ENCODE measurements at places on chromosomes 16 and 17.

GRCh38 chr16:66070140-66070917 lies 296.2 kb upstream of the CDH5 start:
- no peak for DNase-seq

- no peak for DNase-seq
Measured at GRCh38 chr17:30170415-30170987, 53.9 kb downstream of the NSRP1 start.

DNA sequence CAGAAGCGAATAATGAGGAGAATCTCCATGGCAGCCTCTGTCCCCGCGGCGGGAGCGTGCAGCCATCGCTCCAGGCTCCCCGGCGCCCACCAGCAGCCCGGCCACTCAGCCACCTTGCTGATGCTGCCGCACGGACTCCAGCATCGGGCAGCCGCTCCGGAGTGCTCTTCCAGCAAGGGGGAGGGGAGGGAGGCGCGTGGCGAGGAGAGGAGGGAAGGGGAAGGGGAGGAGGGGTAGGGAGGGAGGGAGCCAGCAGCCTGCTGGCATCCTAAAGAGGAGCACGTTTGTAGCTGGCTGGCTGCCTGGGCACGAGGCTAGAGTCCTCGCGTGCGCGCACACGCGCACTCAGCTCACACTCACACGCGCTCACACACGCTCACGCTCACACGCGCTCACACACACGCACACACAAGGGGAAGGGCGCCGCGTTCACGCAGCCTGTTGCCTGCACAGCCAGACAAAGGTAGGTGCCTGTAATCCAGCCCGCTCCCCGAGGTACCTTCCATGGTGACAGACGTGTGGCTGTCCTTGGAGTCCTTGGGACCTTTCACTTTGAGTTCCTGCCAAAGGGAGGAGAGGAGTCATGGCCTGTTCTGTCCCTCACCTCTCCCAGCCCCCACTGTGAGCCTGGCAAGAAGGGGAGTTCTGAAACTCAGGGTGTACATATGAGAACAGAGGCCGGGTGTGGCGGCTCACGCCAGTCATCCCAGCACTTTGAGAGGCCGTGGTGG lies 82.1 kb downstream of the TIMM22 start:
- DNase-seq = peak; percentile 36

DNA sequence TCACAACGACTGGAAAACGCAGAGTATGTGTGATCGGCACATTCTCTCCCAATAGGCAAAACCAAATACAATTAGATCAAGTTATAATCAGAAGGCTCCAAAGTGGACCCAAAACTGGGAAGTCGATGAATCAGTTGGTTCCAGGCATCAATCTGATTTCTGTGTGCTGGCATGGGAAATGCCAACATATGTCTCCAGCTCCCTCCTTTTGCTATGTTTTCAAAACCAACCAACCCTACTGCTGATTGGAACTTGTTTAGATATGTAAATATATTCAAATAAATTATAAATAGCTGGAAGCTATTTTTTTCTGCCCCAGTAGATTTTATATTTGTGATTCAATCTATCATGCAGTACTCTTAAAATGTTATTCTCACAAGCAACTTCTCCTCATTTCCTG lies 284.2 kb downstream of the HS3ST3B1 start:
- DNase-seq = no peak

- DNase-seq = no peak
Measured at GRCh38 chr16:77223184-77223583, 24.0 kb downstream of the SYCE1L start.

DNA sequence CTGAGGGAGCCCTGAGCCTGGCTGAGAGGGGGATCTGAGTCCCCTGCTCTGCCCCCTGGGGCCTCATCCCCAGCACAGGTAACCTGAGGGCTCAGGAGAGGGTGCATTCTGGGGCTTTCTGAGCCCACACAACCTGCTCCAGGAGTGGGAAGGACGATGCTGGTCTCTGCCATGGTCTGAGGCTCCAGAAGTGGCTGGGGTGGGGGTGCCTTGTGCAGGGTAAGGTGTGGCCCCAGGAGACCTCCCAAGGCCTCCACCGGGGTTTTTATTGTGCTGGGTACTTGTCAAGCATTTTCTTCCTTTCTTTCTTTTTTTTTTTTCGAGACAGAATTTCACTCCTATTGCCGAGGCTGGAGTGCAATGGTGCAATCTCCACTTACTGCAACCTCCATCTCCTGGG lies 300 bp downstream of the CTRB1 start:
- peak; percentile 37 for DNase-seq

- no peak for DNase-seq
Measured at GRCh38 chr16:17643935-17644334, 173.2 kb upstream of the XYLT1 start.

DNA sequence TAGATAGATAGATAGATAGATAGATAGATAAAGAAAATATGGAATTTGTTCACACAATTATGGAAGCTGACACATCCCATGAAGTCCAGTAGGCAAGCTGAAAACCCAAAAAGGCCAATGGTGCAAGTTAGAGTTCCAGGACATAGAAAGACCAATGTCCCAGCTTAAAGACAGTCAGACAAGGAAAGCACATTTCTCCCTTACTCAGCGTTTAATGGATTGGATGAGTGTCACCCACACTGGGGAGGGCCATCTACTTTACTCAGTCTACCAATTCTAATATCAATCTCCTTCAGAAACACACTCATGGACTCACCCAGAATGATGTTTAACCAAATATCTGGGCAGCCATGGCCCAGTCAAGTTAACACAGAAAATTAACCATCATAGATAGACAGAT lies 327.7 kb upstream of the CDH11 start:
- DNase-seq = no peak

- DNase-seq = peak; percentile 92
Measured at GRCh38 chr16:24670623-24671454, 58.6 kb upstream of the TNRC6A start.

DNA sequence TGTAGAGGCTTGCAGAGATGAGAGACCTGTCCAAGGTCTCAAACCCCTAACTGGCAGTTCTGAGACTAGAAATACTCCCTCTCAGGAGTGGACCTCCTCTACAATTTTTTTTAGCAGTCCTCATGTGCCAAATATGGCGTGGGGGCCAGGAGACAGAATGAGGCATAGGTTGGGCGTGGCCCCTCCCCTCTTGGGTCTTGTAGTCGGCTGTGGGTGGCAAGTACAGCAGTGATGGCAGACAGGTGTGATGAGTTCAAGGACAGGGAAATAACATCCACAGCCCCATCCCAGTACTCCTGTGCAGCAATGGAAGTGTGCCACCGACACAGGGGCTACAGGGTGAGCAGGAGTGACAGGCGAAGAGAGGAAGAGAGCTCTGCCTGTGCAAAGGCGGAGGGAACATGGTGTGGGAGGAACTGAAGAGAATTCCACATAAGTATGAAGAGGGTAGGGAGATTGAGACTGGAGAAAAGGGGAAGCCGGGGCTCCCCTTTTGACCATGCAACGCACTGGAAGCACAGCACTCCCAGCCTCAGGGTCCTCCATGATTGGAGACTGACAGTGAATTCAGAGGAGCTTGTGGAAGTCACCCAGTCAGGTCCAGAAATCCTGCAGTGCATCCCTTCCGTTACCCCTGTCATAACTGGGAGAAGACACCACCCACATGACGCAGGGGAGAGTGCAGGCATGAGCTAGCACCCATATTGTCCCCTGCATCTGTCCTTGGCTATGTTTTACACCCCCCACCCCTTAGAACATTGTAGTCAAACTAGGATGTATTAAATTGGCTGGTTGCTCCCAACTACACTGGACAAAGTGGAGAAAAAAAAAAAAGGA lies 14.8 kb upstream of the CETP start:
- DNase-seq = no peak

- no peak for DNase-seq
Measured at GRCh38 chr17:40850293-40850972, 16.6 kb downstream of the KRT12 start.

DNA sequence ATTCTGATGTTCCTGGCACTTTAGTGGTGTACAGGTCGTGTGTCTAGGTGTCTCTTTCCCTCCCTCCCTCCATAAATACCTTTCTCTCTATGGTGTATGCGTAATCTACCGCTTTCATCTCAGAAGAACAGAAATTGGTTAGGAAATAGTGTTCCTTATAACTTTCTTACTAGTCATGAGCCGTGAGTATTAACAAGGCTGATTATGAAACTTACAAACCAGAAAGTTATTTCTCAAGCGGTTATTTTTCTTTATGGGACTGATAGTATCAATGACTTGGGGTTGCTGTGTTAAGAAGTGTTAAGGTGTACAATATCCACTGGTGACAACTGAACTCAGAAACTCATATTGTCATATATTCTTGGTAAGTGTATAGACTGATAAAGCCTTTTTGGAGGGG lies 13.2 kb upstream of the MYH11 start:
- DNase-seq = no peak

DNA sequence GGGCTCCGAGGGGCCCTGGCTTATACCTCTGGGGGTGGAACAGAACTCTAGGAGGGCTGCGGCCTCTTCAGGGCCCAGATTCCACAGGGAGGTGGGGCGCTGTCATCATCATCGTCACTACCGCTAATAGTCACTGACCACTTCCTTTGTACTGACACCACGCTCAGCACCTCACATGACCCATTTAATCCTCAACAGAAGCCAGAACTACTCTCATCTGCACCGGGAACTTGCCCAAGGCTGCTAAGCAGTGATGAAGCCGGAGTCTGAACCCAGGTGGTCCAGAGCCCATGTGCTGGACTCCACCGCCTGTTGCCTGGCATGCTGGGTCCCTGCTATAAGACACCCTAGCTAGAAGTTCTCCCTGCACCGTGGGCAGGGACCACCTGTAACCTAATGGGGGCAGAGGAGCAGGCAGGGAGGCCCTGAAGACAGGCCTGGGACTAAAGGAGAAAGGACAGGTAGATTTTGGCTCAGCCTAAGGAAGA lies 12.0 kb downstream of the UNC13D start:
- DNase-seq = peak; percentile 98

GRCh38 chr17:33389504-33390135 lies 96.5 kb upstream of the ASIC2 start:
- no peak for DNase-seq

- DNase-seq = no peak
Measured at GRCh38 chr17:33214996-33215395, 78.1 kb downstream of the ASIC2 start.

DNA sequence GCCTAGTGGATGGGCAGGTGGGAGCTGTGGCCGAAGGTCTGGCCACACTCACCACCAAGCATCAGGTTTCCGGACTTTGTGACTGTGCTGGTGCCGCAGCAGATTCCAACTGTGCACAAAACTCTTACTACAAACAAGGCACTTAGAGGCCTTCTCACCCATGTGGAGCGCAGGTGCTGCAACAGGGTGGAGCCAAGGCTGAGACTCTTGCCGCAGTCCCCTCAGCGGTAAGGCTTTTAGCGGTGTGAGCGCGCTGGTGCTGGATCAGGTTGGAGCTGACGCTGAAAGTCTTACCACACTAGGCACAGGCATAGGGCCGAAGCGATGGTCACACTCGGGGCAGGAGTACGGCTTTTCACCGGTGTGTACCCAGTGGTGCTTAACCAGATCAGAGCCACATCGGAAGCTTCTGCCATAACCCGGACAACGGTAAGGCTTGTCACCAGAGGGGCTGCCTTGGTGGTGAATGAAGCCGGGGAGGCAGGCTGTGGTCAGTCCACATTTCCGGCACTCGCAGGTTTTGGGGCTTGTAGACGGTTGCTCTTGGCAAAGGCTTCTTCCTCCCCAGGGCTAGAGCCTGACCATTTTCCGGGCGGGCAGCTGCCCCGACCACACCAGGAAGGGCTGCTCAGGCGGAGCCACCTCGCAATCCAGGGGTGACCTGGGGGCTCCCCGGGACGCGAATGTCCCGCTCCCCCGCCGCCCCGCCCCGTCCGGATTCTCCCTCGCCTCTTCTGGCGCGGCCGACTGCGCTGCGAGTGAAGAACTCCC lies 1.0 kb upstream of the ARMC5 start:
- DNase-seq = peak; percentile 93

- DNase-seq = peak; percentile 71
Measured at GRCh38 chr16:67260426-67261063, 11.8 kb downstream of the SLC9A5 start.

DNA sequence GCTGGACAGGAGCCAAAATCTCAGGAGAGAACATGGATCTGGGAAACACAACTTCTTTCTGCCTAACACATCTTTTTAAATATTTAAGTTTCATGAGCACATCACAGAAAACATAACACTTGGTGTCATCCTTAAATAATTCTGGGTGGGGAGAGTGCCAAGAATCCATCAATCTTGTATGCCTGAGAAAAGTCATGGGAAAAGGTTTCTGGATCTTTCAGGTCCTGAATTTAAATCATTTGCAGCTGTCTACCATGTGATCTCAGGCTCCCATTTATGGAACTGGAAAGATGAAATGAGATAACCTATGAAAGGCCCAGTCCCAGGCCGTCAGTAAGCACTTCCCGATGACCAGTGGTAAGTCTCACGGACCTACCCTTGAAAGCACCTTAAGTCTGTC lies 15.1 kb downstream of the CDH11 start:
- no peak for DNase-seq

DNA sequence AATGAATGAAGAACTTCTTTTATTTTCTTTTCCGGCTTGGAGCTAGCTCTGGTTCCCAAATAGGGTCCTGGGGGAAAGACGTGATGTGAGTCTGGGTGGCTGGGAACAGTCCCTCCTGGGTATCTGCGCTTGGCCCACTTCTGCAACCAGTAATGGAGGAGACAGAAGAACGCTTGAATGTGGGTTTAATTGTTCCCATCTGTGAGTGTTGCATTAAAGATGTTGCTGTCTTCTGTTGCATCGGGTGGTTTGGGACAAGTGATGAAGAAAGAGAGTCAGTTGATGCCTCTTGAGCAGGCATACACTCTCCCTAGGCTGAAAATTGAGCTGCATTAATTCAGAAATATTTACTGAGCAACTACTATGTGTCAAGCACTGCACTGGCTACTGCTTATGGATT lies 511.1 kb downstream of the CDH13 start:
- DNase-seq = no peak

- DNase-seq = peak; percentile 30
Measured at GRCh38 chr17:18182110-18182977, 1.3 kb upstream of the ALKBH5 start.

DNA sequence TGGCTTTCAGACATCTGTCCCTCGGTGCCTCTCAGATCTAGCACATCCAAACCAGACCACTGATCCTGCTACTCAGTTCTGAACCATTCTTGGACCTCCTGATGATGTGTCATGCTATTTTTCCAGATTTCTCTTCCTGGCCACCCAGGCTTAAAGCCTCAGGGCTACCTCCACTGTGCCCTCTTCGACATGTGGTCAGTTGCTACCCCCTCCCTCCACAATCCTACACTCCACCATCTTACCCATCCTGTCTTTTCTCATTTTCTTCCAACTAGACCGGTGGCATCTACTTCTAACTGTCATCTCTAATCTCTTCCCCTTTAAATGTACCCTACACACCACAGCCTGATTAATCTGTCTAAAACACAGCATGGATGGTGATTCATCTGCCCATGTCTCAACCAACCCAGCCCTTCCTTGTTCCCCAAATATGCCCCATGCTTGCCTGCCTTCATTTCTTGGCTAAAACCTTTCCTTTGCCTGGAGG lies 478.6 kb downstream of the SLC39A11 start:
- peak; percentile 85 for DNase-seq

DNA sequence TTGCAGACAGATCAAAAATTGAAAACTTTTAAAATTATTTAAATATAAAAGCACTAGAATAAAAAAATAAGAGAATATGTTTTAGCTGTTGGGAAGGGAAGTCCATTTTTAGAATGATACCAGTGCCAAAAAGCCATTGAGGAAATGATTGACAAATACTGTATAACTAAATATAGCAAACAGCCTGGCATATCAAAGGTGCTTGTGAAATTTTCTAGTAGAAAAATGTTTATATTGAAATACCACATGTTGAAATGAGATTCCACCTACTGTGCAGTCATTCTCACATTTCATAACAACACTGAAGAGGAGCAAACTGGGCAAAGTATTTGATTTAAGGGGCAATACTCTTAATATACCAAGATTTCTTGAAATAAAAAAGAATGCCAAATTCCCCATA lies 183.5 kb downstream of the PHKB start:
- DNase-seq = no peak

- DNase-seq = no peak
Measured at GRCh38 chr17:5898406-5898805, 171.8 kb upstream of the WSCD1 start.

Measured in osteoblast (primary cell).